DND-41 (cell line): ENCODE measurements at places on chromosomes 5 and 9.

- no peak for DNase-seq
Observed at GRCh38 chr5:39505363-39505762, 80.6 kb upstream of the DAB2 start.

DNA sequence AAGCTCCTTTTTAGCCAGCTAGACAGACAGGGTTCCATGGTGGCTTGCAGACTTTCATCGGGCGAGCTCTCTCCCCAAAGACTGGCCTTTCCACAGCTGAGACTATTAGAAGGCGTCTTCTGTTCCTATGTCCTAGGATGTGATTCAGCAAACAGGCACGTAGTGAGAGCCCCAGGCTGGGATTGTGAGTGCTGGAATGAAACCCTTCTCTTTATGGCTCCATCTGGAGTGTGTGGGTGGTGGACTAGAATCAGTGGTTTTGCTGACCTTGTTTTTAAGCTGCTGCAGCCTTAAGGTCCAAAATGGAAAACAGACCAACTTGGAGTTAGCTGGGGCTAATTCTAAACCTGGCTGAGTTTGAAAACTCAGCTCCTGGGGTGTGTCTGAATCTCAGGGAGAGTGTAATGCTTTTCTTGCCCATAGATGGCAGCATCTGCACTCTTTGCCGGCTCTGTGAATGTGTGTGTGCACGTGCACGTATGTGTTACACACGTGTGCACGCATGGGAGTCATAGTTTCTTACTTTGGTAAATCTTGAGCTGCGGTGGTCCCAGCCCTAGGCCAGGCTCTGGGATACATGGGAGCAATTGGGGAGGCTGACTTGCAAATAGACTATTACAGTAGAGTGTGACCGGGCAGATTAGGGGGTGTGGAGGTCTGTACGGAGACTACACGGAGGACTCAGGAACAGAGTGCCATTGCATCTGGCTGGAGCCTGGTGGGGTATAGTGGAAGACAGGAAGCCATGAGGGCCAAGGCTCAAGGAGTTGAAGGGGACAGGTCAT is 10.7 kb downstream of the GSN start:
- peak; percentile 24 for DNase-seq

- DNase-seq = no peak
Observed at GRCh38 chr5:114192108-114192507, 169.8 kb upstream of the KCNN2 start.

DNA sequence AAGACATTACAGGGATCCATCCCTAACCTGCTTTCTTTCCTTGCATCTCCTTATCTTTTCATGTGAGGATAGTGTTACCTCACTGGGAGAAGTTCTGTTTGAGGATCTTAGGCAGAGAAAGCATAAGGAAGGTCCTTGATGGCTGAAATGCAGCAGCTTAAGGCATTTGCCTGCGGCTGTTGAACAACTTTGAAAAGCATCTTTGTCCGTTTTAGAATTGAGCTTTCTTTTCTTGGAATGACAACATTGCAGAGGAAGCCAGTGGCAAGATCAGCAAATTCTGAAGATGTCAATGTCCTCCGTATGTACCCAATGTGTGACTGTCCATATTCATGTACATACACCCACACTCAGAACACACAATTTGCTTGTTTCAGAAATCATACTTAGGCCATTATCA is 436.2 kb downstream of the GABRG2 start:
- DNase-seq = no peak

DNA sequence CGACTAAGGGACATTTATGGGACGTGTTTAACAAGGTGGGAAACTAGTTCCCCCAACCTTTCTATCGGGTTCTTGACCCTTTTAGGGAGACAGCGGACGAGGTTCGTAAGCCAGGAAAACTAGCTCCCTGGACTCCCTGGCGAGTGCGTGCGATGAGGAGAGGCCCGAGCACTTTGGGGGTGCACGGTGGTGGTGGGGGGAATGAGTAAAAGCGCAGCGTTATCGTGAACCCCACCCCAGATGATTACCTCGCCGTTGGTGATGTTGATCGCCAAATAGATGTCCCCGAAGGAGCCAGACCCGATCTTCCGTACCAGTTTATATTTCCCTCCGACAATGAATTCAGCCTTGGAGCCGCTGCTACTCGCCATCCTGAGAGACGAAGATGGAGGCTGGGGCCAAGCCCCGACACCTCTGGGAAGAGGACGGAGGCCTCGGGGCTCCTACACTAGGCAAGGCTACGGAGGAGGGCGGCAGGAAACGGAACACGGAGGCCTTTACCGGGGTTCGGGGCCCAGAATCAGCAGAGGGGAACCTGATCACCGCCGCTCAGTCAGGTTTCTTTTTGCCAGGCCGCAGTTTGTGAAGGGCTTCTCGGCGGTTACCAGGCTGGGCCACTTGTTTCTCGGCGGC is 529 bp downstream of the CSNK1A1 start:
- DNase-seq = no peak

DNA sequence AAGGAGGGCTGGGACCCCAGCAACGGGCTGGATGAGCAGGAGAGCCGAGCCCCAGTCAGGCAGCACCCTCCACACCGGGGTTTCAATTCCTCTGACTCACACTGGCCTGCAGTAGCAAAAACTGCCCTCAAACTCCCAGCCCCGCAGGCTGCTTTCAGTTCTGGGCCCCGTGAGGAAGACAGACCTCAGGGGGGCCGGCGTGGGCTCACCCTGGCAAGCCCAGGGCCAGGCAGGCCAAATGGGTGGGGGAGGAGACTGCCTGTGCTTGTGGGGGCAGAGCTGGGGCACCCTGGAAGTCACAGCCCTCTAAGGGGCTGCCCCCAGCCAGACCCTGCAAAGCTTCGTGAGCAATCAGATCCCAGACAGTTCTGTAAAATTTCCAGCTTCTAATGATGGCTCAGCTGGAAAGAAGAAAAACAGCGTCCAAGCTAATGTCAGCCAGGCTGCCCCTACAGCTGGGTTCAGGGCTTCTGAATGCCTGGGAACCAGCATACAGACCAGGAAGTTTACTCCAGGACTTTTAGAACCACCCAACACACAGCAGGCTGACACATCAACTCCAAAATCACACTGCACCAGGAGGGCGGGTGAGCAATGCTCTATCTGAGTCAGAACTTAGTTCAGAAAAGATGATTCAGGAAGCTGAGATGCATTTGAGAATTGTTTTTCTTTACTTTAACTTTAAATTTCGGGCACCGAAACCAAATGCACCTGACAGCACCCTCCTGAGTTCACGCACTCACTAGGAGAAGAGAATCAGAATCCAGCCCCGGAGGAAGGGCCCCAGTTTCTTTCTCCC is 34.7 kb downstream of the LPCAT1 start:
- no peak for DNase-seq

DNA sequence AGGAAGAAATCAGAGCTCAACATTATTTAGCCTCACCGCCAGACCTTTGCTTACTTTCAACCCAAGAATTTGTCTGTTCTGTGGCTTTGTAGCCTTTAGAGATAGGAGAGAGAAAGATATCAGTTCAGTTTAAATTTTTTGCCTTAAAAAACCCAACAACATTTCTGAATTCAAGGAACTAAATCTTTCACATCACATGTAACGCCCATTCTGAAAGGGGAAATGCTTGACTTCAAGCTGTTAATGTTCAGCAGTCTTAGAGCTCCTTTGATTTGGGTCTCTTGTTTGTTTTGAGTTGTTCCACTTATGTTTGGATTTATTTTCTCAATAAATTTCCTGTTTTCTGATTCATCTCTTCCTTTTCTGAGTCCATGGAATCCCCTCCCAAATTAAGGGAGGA is 294.5 kb downstream of the ARHGAP26 start:
- no peak for DNase-seq

- no peak for DNase-seq
Observed at GRCh38 chr9:122402403-122402871, 31.6 kb downstream of the PTGS1 start.

DNA sequence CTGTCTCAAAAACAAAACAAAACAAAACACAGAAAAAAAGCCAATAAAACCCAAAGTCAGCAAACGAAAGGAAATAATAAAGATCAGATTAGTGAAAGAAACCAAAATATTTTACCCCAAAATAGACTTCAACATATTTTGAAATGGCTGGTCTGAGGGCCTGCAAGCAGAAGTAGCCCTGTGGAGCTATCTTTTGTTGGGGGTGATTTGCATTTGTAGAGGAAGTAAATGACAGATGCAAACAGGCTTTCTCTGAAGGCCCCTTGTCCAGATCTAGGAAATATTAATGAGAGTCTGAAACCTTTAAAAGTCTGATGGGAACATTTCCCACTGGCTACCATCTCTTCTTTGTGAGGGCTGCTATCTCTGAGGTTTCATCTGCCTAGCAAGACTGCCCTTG is 74.0 kb downstream of the GCNT4 start:
- DNase-seq = no peak

- peak; percentile 5 for DNase-seq
Observed at GRCh38 chr5:102545175-102545574, 46.4 kb upstream of the SLCO6A1 start.

DNA sequence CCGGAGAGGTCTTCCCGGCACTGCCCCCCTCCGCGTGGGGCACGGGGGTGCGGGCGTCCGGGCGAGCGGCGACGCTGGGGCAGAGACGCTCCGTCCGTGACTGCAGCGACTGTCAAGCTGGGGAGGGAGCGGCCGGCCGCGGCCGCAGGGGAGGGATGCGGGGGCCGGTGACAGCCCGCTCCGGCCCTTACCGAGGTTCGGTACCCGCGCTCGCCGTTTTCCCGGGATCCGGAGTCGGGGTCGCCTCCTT is 400 bp downstream of the KDM4C start:
- no peak for DNase-seq

GRCh38 chr9:136359774-136360718 is 3.5 kb downstream of the DNLZ start:
- no peak for DNase-seq

GRCh38 chr9:92980085-92980745 is 32.9 kb downstream of the FGD3 start:
- no peak for DNase-seq

GRCh38 chr5:133455676-133456075 is 156.7 kb downstream of the FSTL4 start:
- no peak for DNase-seq

- no peak for DNase-seq
Observed at GRCh38 chr5:144202072-144202471, 31.4 kb downstream of the KCTD16 start.

DNA sequence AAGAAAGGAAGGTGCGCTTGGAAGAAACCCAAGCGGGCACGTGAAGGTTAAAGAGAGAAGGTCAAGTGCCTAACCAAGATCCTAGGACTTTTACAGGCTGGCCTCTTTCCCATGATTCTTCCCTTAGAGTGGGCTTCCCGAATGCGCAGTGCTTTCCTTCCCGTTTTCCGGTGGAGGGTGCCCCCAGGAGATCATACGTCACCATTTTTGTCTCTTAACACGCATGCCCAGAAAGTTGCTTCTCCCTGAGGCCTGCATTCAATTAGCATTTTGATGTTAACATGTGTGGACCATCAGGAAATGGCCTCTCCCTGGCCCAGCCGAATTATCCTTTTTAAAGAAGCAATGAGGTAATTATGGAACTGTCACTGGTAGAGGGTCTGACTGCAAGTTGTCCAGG is 1.9 kb upstream of the RUSC2 start:
- DNase-seq = no peak

DNA sequence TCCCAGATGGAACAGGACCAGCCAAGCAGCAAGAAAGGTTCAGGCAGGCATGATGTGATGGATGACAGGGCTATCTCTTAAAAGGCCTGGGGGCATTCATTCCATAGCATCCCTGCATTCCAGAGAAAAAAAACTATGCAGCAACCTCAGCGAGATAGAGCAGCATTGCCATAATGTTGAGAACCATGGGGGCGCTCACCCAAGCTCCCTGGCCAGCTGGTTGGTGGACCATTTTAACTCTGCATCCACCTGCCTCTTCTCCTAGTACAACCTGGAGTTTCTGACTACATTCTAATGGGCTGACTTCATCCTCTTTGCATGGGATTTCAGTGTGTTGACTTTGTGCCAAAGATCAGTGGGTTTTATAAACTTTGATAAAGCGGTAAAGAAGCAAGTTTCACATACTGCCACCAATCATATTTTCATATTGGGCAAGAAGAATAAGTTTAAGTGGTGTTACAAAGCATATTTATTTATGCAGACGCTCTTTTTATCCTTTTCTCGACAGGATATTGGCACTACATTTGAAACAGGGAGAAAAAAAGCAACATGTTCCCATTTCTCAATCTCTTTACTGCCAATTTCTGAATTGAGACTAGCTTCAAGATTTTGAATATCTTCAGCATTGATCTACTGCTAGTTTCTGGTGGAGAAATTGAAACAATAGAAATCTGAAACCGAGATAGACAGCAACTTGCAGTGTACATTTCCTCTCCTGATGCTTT is 378.3 kb upstream of the WWC1 start:
- DNase-seq = no peak

DNA sequence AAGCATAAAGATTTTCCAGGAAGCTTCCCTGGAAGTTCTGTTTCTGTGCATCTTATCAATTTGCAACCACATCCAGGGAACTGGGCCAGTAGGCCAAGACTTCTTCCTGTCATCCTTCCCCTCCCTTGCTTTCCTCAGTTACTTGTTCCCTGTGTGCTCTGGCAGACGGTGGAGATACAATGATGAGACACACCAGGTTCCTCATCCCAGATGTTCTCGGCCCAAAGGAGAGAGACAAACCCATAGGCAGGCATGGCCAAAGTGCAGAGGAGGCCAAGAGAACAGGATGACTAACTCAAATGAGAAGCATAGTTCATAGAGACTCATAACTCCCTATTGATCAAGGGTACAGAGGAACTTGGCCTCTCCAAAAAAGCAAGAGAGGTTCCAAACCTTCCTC is 652.6 kb downstream of the CCDC171 start:
- DNase-seq = no peak

- no peak for DNase-seq
Observed at GRCh38 chr5:140253985-140254384, 48.9 kb downstream of the PFDN1 start.

DNA sequence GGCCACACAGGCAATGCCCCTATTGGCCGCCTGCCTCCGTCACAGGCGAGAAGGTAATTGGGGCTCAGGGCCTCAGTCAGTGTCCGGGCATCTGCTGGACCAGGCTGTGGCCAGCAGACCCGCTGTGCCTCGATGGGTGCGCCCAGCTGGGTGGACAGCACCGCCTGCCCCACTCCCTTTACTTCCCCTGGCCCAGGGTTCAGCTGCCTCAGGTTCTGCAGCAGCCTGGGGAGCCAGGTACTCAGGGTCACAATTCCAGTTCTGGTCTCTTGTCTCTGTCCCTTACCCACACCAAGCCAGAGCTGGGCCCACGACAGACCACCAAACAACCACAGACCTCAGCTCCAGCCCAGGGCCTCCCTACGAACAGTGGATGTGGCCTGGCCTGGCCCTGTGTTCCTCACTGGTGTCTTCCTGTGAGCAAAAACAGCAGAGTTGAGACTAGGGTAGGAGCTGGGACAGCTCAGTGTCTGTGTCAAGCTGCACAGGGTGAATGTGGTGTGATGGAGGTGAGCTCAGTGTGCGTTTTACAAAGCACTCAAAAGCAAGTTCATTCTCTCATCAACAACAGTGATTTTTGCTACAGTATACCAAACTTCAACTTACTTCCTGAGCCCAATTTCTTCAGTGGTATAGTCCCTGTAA is 33.4 kb upstream of the SUSD3 start:
- no peak for DNase-seq

- DNase-seq = peak; percentile 30
Observed at GRCh38 chr5:124210111-124210910, 536.1 kb downstream of the ZNF608 start.
